NCI-H2171 (cell line): ENCODE measurements at places on chromosomes 7 and 10.
A peak's percentile ranks its signal among the peaks of the same experiment; 100 is the strongest.

GRCh38 chr7:86889501-86889900, 170.0 kb downstream of the ELAPOR2 start:
- DNase-seq, result no peak

DNA sequence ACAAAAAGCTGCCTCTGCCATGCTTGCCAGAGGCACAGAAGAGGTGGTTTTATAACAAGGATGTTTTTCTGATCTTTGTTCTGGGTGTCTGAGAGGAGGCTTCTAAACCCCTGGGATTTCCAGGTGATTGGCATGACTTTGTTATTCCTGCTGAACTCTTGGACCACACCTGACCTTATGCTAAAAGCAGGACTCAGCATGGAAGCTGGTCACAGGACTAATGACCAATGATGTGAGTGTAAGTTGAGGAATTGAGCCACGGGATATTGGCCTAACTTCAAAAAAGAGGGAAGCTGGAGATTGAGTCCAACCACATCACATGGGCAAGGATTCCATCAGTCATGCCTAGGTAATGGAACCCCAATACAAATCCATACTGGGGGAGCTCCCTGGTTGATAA, 437.9 kb downstream of the POM121L12 start:
- DNase-seq, result no peak

GRCh38 chr10:80413271-80413996, 5.1 kb downstream of the PRXL2A start:
- peak; percentile 31 for DNase-seq

- no peak for DNase-seq
These were observed 97.9 kb downstream of the WDR11 start for GRCh38 chr10:120948889-120949608.

DNA sequence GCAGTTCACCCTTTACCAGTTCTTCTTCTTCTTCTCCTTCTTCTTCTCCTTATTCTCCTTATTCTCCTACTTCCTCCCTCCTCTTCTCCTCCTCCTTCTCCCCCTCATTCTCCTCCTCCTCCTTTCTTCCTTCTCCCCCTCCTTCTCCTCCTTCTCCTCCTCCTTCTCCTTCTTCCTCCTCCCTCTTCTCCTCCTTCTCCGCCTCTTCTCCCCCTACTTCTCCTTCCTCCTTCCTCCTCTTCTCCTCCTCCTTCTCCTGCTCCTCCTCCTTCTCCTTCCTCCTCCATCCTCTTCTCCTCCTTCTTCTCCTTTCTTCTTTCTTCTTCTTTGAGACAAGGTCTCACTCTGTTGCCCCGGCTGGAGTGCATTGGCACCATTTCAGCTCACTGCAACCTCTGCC, 58.0 kb upstream of the LRGUK start:
- no peak for DNase-seq

- DNase-seq, result no peak
These were observed 531.3 kb downstream of the ATRNL1 start for GRCh38 chr10:115624448-115624847.

- no peak for DNase-seq
These were observed 422.3 kb upstream of the PCDH15 start for GRCh38 chr10:55223352-55223751.

DNA sequence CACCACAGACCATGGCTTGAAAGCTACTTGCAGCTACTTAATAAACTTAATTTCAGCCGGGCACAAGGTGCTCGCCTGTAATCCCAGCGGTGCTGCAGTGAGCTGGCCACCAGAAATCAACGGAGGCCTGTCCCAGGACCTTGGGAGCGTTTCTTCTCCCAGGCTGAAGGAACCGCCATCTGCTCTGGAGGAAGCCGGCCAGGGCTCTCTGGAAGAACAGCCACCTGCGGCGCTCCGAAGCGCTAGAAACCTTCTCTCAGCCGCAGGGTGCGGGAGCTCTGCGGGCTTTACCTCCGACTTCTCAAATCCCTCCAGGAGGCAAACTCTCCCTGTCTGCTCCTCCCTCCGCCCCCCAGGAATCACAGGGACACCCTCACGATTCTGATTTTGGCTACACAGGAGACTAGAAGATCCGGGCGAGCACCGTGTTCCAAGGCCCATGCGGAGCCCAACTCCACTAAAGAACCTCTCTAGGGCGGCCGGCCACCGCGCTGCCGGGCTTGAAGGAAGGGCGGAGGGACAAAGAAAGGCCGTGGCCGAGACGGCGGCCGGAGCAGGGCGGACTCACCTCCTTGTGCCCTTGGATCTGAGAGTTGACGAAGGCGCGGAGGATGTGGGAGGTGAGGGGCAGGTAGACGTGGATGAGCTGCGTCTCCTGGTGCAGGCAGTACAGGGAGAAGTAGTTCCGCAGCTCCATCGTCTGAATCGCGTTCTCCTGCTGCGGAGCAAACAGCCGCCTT, 14.4 kb downstream of the NUDT1 start:
- no peak for DNase-seq

GRCh38 chr10:120423431-120424197, 33.4 kb upstream of the PLPP4 start:
- peak; percentile 18 for DNase-seq
